ENCODE measurements at places on chromosomes 13 and 19.

GRCh38 chr19:6267552-6268381 is 12.0 kb downstream of the MLLT1 start:
- no peak for DNase-seq

DNA sequence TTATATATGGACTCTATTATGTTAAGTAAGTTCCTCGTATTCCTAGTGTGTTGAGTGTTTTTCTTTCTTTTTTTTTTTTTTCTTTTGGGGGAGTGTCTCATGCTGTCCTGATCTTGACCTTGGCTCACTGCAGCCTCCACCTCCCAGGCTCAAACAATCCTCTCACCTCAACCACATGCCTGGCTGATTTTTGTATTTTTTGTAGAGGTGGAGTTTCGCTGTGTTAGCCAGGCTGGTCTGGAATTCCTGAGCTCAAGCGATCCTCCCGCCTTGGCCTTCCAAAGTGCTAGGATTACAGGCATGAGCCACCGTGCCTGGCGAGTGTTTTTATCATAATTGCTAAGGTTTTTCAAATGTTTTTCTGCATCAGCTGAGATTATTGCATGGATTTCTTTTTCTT is 10.7 kb upstream of the ZNF480 start:
- no peak for DNase-seq

DNA sequence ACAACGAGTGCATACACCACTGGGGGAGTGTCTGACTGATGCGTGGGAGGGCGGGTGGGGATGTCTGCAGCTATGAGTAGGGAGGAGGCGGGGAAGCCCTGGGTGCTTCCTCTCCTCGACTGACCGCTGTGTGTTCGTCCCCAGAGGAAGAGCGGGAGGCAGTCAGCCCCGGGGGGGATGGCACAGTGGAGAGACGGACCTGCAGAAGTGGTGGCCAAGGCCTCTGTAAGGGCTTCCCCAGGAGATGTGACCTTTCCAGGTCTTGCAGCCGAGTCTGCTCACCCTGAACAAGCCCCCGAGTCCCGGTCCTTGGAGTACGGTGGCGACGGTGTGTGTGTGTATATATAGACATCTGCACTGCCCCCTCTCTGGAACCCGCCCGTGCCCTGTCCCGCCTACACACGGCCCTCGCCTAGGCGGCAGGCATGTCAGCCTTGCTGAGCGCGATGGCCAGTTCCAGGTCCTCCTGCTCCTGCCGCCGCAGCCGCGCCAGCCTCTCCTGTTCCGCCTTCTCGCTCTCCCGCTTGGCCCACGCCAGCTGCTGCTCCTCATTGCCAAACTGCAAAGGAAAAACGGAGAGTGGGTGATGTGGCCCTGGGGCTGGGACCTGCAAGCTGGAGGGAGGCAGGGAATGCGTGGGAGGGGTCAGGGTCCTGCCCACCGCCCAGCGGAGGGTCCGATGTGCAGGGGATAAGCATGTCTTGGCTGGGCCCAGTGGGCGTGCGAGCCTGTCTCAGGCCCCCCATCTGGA is 30.8 kb downstream of the KLF2 start:
- no peak for DNase-seq

DNA sequence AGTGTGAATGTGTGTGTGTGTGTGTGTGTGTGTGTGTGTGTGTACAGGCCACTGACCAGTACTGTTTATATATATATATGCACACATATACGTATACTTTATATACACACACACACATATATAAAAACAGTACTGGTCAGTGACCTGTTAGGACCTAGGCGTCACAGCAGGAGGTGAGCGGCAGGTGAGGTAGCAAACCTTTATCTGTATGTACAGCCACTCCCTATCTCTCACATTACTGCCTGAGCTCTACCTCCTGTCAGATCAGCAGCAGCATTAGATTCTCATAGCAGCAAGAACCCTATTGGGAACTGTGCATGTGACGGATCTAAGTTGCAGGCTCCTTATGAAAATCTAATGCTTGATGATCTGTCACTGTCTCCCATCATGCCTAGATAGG is 34.5 kb downstream of the TBC1D4 start:
- DNase-seq, result no peak

GRCh38 chr13:27919934-27920676 is at the start of gene PDX1:
PDX1 (plus strand) TSS chr13:27920000; CDS start chr13:27920139, 139 bp downstream.
- DNase-seq, result peak; percentile 67

DNA sequence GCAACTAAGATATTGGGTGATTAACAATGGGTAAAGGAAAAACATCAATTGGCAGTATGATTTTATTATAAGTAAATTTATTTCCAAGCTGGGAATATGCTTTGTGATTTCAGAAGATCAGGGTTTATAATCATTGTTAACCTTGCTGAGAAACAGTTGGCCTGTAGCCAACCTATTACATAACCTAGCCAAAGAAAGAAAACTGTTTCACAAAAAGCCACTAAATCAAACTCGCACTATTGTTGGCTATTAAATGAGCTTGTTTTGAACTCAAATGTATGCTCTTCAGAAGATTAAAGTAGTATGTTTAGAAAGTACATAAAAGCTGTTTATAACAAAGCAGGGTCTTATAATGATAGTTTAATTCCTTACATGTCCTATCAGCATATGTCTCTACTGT is 151.7 kb downstream of the LHFPL6 start:
- DNase-seq, result no peak

GRCh38 chr13:91329733-91330132 is 17.8 kb upstream of the MIR17HG start:
- no peak for DNase-seq

- no peak for DNase-seq
These were observed 202.4 kb downstream of the LMO7 start for GRCh38 chr13:75838366-75839005.
